ENCODE measurements at places on chromosomes 13 and 19. TPM values are rescaled to one million over a fixed set of nuclear protein-coding genes. Genes with fewer than 3 reads are reported as not detected.

Gene MYPOP
- total RNA-seq: 8.9 TPM

- DNase-seq: no peak
Observed at GRCh38 chr13:43346427-43346826, 323.0 kb downstream of the DNAJC15 start.

DNA sequence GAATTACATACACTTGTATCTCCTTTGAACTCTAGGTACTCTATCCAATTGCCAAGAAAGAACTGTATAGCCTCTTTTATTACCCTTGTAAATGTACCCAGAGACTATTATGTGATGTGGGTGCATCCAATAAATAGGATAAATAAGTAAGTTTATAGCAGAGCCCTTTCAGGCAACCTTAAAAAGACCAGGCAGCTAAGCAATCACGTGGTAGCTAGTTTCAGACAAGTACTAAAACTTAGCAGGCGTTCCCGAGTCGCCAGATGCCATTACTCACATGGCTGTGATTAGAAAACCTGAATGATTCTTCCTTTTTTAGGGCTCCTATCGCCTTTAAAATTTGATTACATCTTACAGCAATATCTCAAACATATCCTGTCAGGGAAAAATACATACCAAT, 1303.0 kb downstream of the EFNB2 start:
- no peak for DNase-seq

GRCh38 chr19:17579661-17580244, 24.3 kb downstream of the COLGALT1 start:
- DNase-seq: peak; percentile 24

DNA sequence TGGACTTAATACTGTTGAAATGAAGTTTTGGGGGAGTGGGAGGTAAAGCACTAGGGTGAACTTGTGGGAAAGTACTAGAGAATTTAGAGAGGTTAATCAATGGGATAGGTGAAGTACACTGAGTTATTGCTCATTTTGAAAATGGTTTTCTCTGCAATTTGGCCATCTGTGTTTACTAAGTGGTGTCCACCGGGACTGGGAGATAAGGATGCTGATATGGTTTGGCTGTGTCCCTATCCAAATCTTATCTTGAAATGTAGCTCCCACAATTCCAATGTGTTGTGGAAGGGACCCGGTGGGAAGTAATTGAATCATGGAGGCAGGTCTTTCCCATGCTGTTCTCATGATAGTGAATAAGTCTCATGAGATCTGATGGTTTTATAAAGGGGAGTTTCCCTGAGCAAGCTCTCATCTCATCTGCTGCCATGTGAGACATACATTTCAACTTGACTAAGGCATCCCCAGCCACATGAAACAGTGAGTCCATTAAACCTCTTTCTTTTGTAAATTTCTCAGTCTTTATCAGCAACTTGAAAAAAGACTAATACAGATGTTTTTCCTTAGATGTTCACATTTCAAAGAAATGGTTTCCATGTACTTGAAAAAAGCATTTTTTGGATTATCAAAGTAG, 1569.4 kb upstream of the PRR20A start:
- DNase-seq: no peak

Gene GPR12
- not detected for total RNA-seq

DNA sequence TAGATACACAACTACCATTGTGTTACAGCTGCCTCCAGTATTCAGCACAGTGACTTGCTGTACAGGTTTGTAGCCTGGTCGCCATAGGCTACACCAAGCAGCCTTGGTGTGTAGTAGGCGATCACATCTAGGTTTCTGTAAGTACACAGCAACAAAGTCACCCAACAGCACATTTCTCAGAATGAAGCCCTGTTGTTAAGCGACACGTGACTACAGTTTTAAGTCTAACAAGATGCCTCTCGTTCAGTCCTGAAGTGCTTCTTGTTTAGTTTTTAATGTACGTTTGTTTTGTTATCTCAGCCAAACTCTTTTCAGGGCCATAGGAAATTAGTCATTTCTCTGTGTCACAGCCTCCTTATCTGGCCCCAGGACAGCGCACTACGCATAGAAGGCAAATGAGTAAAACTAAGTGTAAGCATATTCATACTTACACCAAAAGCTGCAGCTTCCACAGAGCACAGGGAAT, 50.0 kb upstream of the GPR183 start:
- no peak for DNase-seq

DNA sequence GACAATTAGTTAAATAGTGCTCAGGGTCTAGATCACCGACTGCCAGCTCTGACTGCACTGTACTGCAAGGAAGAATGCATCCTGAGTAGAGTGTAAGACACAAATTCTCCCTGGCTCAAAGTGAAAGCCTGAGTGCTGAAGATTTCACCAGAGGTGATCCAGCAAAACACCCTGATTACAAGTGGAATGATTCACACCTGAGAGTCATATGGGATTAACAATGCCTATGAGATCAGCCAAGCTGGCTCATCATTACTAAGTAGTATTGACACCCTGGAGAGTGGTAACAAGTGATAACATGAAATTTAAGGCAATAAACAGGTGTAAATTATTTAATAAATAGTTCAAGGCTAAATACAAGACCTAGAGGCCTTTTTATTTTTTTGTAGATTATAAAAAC, 403.8 kb upstream of the PRR20A start:
- no peak for DNase-seq

- no peak for DNase-seq
Observed at GRCh38 chr13:99922631-99923404, 48.7 kb downstream of the ZIC5 start.

DNA sequence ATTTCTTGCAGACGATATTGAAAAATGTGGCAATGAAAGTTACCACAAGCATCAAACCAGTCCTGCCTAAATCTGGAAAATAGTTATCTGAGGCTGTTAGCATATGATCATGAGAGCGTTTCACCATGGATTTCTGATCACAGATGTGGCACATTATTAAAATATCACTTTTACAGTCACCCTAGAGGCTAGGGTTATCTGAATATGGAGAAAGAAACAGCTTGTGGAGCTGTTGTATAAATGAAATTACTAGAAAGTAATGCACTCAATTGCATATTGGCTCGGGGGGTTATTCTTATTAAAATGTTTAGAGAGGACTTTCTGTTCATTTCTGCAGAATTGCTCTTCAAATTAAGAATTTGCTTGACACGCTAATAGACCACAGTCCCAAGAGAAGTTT, 35.6 kb downstream of the ALOX5AP start:
- no peak for DNase-seq

DNA sequence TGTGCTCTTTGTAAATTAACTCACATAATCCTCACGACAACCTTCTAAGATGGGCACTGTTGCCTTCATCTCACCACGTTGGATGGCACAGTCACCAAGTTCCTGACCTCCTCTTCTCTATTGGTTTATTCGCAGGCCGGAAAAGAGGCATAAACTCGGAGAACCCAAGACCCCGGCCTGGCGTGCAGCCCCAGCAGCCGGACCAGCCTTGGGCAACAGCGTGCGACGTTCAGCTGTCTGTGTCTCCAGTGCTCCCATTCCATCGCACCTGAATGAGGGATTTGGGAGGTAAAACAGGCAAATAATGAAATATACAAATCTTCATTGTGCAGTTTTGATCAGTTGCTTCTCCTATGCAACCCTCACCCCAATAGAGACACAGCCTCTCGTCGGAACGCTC, 34.5 kb upstream of the GAS6 start:
- no peak for DNase-seq

- no peak for DNase-seq
Observed at GRCh38 chr13:20402881-20403280, 122.8 kb downstream of the CRYL1 start.

- DNase-seq: peak; percentile 50
Observed at GRCh38 chr19:16548956-16549355, 6.7 kb upstream of the CHERP start.

DNA sequence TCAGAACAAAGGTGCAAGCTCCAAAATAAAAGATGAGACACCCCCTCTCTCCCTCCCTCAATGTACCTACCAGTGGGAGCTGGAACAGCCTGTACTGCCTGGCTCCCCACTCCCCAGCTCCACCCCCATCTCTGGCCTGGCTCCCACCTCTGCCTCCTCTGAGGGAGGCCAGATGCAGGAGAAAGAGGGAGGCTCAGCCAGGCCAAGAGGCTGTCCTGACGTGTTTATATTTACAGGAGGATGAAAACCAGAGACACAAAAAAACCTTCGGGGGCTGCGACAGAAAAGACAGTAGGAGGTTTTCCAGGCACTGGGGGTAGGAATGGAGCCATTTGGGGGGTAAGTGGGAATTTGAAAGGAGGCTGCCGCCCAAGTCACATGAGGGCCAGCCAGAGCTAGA, 19.7 kb downstream of the ARHGEF18 start:
- no peak for DNase-seq

DNA sequence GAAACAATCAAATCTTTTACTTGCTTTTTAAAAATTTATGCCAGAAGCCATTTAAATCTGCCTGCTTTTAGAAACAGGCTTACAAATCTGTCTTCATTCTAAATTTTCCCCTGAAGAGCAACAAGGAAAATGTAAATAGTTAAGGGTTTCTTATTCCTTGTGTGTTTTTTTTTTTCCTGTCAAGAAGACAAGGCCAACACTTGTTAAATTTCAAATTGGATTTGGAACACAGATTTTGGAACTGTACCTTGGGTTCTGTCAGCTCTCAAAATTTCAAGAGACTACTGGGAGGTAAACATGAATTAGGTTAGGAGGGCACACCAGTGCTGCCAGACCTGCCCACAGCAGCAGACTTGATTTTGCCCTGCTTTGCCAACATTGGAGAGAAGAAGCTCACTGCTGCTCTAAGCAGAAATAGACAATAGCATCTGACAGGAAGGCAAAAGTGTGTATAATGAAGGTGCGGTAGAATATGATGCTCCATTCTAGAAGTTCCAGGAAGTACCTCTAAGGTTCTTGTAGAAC, 121.7 kb downstream of the NHLRC3 start:
- DNase-seq: no peak

Gene MATK
- not detected for total RNA-seq

DNA sequence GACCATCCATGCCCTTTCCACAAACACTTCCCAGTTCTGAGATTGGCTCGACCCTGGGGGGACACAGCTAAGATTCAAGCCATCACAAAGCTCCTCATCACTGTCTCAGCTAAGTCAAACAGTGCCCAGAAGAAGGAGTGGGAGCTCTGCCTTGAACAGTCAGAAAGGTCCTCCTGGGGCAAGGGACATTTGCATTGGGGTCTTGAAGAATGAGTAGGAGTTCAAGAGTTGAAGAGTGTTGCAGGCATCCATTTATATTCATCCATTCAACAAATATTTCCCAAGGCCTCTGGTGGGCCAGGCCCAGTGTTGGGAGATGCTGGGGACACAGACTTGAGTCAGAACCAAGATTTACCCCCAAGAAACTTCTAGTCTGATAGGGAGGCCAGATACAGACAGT, 6.5 kb downstream of the IGLON5 start:
- DNase-seq: no peak

- DNase-seq: peak; percentile 86
Observed at GRCh38 chr19:16897029-16897855, 8.4 kb downstream of the F2RL3 start.

Gene PRRG2
- 14.7 TPM for total RNA-seq

GRCh38 chr13:97259798-97260714, 37.9 kb downstream of the MBNL2 start:
- DNase-seq: no peak

GRCh38 chr19:49017666-49018351, 918 bp upstream of the LHB start:
- no peak for DNase-seq

DNA sequence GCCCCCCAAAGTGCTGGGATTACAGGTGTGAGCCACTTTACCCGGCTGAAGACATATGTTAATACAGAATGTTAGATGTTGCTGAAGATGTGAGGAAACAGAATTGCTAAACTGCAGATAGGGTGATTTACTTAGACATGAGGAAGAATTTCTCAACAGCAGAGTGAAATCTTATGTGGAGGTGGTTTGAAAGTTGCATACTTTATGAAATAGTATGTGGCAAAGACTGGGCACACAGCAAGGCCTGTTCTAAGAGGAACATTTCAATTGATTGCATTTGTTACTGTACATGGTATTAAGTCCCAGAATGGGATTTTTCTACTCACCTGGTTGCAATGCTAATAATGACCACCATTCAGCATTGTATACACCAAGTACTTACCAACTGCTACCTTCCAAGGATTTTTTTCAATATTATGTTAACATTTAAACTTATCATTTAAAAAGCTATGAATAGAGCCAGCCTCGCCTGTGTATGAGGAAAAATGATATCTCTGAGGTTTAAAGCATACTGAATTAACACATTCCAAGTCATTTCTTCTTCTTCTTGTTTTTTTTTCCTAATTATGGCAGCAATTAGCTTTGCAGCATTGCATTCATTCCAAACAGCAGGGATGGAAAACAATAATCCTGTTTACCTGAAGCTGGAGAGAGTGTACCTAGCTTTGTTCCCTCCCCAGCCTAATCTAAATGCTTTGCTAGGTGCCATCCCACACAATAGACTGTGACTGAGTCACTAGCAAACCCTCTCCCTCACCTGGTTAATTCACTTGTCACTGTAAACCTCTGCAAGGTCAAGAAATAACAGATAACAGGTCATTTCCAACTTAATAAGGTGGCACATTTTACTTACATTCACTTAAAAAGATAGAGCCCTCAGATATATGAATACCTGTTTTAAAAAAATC, 19.4 kb upstream of the KLF5 start:
- DNase-seq: no peak

Gene RNF17
- not detected for total RNA-seq

Gene LILRA5
- total RNA-seq: not detected

DNA sequence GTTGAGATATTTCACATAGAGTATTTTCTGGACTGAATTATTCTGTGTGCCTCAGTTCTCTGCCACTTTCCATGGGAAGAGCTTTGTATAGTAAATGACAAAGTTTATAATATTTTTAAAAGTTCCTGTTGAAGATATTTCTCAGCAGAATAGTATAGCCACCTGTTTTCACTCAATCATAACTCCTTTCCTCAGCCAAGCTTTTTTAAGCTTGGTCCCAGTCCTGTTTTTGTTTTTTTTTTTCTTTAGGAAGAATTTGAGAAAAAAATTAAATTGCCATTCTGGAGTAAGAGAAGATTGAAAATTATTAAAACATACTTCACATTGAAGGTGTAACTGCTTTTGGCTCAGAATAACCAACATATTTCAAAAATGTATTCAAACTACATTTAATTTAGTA, 55.5 kb downstream of the ENOX1 start:
- DNase-seq: no peak

DNA sequence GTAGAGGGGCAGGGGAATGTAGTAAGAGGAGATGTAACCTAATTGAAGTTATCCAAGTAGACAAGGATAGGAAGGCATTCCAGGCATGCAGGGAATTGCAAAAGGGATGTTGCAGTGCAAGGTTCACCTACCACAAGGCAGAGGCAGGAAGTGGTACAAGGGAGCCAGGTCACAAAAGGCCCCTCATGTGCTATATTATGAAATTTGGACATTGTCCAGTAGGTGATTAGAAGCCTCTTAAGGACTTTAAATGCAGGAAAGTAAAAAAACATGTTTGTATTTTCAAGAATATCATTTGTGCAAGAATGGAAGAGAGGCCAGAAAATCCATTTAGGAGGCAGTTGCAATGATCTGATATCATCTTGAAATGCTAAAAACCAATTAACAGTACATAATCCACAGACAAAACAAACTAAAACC, 111.4 kb downstream of the FRY start:
- peak; percentile 17 for DNase-seq

- DNase-seq: peak; percentile 78
Observed at GRCh38 chr19:40221858-40222619, 3.9 kb upstream of the TTC9B start.

Gene LILRB1
- not detected for total RNA-seq

GRCh38 chr19:23905771-23906170, 8.9 kb upstream of the ZNF726 start:
- no peak for DNase-seq

Gene PTGER1
- 0.83 TPM for total RNA-seq

Gene ONECUT3
- not detected for total RNA-seq
